ENCODE measurements at places on chromosomes 11 and 22.

GRCh38 chr11:79087961-79088318 is 352.9 kb downstream of the TENM4 start:
- DNase-seq = no peak

DNA sequence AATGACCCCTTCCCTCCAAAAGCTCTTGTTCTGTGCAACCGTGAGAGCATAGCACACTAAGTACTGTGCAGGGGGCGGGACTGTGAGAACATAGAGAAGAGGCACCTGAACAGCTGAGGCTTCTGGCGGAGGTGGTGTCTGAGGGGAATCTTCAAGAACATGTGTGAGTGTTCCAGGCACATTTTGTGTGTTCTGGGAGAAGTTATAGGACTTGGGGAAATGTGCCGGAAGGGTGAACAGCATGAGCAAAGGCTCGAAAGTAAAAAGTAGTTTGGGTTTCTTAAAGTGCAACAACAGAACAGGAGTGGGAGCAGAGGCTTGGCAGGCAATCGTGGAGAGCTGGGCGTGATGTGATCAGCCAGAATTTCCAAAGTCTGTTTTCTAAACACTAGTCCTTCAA is 12.4 kb upstream of the SYN3 start:
- DNase-seq = no peak

DNA sequence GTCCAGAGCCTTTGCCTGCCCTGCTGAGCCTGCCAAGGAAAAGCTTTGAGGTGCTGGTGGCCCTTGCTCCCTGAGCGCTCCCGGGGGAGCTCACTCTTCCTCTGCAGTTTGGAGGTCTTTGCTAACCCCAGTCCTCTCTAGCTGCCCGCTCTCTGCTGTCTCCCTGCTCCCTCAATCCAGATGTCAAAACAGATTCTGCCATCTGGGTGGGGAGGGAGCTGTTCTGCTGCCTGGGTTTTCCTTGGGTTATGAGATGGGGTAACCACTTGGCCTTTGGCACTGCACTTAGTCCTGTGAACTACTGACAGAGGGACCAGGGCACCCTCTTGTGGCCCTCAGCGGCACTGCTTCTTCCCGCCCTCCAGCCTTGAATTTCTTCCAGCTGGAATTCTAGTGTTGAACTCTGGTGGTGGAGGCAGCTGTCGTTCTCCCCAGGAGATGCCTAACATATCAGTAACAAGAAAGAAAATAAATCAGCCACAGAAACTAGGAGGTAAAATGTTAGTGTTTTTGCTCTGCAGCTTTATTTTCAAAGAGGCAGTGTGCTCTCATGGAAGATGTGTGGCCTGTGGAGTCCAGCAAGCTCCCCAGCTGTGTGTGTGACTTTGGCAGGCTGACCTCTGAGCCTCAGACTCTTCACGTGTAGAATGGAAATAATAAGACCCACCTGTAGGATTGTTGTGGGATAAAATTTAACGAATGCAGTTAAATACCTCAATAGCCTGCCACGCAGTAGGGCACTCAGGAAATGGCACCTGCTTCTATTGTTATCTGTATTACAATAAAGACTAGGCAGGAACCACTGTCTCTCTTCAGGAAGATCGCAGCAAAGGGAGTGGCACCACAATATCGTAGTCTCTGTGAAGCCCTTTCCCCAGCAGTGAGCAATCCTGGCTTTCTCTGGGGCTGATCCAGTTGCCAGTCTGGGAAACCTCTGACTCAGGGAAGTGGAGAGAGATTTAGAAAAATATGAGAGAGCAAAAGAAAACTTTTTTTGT is 23.4 kb downstream of the ARFGAP2 start:
- DNase-seq = peak; percentile 71

GRCh38 chr11:2512431-2513407 is 67.9 kb downstream of the KCNQ1 start:
- no peak for DNase-seq

DNA sequence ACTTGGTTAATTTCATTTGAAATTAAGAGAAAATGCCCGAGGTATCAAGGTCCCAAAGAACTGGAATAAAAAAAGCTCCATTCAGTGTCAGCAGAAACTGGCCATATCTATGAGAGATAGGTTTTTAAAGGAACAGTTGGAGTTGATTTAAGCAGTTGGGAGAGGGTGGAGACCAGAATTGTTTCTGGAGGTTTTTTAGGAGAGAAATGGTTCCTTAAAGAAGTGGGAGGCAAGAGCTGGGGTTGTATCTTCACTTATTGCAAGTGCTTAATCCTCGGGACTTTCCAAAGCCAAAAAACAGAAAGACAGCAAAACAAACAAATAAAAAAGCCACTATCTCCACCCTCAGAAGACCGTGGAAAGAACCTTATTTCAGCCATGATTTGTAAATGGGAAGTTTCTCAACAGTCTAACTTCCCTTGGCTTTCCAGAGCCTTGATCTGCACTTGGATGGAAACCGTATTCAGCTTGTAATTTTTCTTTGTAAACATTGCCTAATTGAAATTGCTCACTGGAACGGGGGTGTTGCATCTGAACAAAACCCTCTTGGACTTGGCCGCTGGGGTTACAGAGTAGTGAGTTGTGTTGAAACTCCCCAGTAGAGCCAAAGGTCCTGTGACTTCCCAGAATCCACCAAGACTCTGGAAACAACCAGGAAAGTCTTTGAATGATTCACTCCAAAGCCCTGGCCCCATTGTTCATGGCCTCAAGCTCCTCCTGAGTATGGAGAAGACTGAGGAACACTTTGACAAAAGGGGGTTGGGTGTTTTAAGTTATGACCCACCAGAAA is 115.6 kb downstream of the SLC1A2 start:
- no peak for DNase-seq

GRCh38 chr22:31603574-31603973 is 58.4 kb downstream of the PISD start:
- no peak for DNase-seq

DNA sequence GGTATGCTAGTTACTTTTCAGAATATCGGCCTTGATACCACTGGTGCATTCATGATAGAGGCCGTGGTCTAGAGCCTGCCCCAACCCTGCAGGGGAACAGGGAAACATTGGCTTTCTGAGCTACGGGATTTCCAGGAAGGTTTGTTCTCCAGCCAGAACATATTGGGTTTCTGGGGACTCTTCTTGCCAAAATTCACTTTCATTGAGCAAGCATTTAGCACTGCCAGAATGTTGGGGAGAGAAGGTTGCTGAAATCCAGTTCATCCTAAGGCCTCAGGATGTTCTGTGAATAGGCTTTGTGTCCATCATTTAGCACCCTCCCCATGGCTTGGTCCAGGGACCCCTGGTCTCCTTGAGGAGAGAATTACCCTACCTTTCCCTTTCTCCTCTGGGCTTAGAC is 36.7 kb downstream of the DRG1 start:
- DNase-seq = no peak

Data from activated naive CD4-positive, alpha-beta T cell treated with anti-CD3 and anti-CD28 coated beads, Interleukin-2, amount 10 ng/mL, durations not matched to agents 7 days and 5 days (primary cell).